NCI-H1105 treated with DMSO at 0.1 percent for 48 hours (cell line): ENCODE measurements at places on chromosomes 6 and 20.
A peak's percentile ranks its signal among the peaks of the same experiment; 100 is the strongest.

DNA sequence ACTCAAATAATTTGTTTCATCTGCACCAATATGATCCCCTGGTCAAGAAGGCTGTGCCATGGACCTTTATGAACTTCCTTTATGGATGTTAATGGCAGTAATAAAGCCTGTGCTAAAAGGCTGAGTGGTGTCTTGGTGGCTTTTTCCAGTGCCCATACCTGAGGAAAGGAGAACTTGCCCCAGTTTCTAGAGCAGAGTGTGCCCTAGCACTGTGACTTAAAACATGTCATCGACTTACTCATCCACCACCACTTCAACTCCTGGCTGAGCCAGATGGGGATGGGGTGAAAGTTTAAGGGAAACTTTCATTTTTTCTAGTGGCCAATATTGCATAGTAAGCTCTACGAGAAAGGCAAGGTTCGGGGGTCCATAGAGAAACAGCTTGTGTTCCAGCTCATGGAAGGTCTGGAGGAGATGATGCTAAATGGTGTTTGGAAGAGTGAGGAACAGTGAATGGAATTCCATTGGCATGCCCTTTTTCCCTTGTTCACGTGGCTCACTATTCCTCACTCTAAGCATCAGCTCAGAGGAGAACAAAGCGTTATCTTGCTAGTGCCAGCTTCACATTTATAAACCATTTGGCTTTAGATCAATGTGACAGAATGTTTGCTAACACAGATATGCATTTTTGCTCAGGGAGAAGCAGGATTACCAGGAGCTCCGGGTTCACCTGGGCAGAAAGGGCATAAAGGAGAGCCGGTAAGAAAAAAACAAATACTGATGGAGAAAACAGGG is 71.2 kb downstream of the COL19A1 start:
- DNase-seq, result no peak

DNA sequence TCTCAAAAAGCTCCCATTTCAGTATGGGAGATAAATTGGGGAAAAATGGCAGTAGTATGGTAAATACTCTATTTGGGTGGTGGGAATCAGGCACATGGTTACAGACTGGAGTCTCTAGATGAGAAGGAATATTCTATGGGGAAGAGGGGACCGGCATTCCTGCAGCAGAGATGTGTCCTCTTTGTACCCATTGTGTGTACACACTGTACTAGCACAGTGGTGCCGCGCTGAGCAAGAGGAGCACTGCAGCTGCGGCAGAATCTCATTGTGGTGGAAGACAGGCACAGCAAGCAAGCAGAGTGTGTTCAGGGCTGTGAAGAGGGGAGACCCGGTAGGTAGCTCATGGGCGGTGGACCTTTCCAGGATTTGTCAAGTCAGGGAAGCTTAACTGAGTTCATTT is 13.0 kb downstream of the AFDN start:
- no peak for DNase-seq

DNA sequence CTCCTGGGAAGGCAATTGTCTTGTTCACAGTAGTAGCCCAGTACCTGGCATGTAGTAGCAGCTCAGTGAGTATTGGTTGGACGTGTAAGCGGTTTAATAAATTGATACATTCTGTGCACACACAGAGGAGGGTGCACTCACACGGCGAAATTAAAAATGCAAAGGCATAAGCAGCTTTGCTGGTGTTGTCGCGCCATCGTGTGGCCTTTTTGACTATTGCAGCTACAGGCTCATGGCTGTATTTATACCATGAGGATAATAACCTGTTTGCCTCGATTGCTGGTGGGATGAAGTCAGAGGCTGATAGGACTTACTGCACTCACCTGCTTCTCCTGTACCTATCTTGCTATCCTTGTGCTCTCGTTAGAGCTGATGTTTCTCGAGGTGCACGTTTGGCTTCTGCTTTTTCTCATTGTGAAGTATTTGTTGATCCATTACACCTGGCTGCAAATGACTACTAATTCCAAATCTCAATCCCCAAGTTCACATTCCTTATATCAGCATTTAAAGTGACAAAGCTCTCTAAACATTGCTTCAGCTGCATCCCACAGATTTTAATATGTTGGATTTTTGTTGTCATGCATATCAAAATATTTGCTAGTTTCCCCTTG is 61.5 kb downstream of the TBXT start:
- DNase-seq, result peak; percentile 85

GRCh38 chr6:77105091-77105490 is 358.2 kb downstream of the HTR1B start:
- no peak for DNase-seq

- peak; percentile 64 for DNase-seq
These were observed at the start of gene NR2E1 for GRCh38 chr6:108165714-108166663. TSS of gene NR2E1 (plus strand) at chr6:108166022. CDS start at chr6:108166766, 744 bp downstream.
